ENCODE measurements at places on chromosomes 1 and 21. TPM values are rescaled to one million over a fixed set of nuclear protein-coding genes. Genes with fewer than 3 reads are reported as not detected.

The ITLN1 gene
- polyA plus RNA-seq = not detected

The HMGCS2 gene
- 0.44 TPM for polyA plus RNA-seq

The RNPEP gene
- 20.6 TPM for polyA plus RNA-seq

The MYOG gene
- not detected for polyA plus RNA-seq

The TIE1 gene
- 2.5 TPM for polyA plus RNA-seq

The NBPF10 gene
- 0.40 TPM for polyA plus RNA-seq

The NPR1 gene
- not detected for polyA plus RNA-seq

The COL6A2 gene
- 0.41 TPM for polyA plus RNA-seq

The IGSF5 gene
- not detected for polyA plus RNA-seq

The KRTAP19-3 gene
- polyA plus RNA-seq = not detected

The LYPD8 gene
- not detected for polyA plus RNA-seq

The CFHR1 gene
- polyA plus RNA-seq = not detected

The F5 gene
- polyA plus RNA-seq = 64.0 TPM

The C1QC gene
- polyA plus RNA-seq = not detected

The ACKR1 gene
- polyA plus RNA-seq = not detected

The ERG gene
- polyA plus RNA-seq = not detected

The C1orf210 gene
- polyA plus RNA-seq = 7.1 TPM

The MPL gene
- not detected for polyA plus RNA-seq

The KRTAP8-1 gene
- not detected for polyA plus RNA-seq

The ZMYND12 gene
- polyA plus RNA-seq = 0.71 TPM

The SDC3 gene
- 0.85 TPM for polyA plus RNA-seq

The DPM3 gene
- 61.7 TPM for polyA plus RNA-seq

The WNT9A gene
- not detected for polyA plus RNA-seq

The RPS27 gene
- 9,964 TPM for polyA plus RNA-seq

The UTS2 gene
- polyA plus RNA-seq = not detected

The ABCA4 gene
- polyA plus RNA-seq = 0.57 TPM

The CYP4Z1 gene
- polyA plus RNA-seq = not detected

The C1orf226 gene
- polyA plus RNA-seq = 6.0 TPM

The AMY2A gene
- not detected for polyA plus RNA-seq

The TOMM40L gene
- polyA plus RNA-seq = 16.9 TPM

The L1TD1 gene
- polyA plus RNA-seq = not detected

The OPRD1 gene
- 0.03 TPM for polyA plus RNA-seq

The NHLH1 gene
- 0.44 TPM for polyA plus RNA-seq

The LAMC1 gene
- polyA plus RNA-seq = 58.5 TPM

The DMAP1 gene
- polyA plus RNA-seq = 35.9 TPM

The TRIM63 gene
- polyA plus RNA-seq = not detected

The SLC44A5 gene
- polyA plus RNA-seq = 16.0 TPM

The SLC2A5 gene
- polyA plus RNA-seq = 0.54 TPM

The CHIA gene
- not detected for polyA plus RNA-seq

The ADORA3 gene
- polyA plus RNA-seq = 0.09 TPM
